ENCODE measurements at places on chromosomes 3 and 15. TPM values are rescaled to one million over a fixed set of nuclear protein-coding genes. Genes with fewer than 3 reads are reported as not detected.

Gene LRTM1
- total RNA-seq, result not detected

- H3K27me3 ChIP-seq, result no peaks in the 10 kb centered on the region
- no peaks in the 10 kb centered on the region for H3K4me1 ChIP-seq
- peak overlapping the region; percentile 88 for H3K27ac ChIP-seq
- peak; percentile 9 for DNase-seq
- no peaks in the 10 kb centered on the region for H3K36me3 ChIP-seq
- H3K4me3 ChIP-seq, result peak overlapping the region; percentile 59
These were observed 826 bp downstream of the CCDC66 start for GRCh38 chr3:56557831-56558170.

- H3K36me3 ChIP-seq, result no peaks in the 10 kb centered on the region
- peaks cover 18% of the 10 kb centered on the region for H3K27me3 ChIP-seq
- H3K27ac ChIP-seq, result no peak overlapping the region
- H3K4me3 ChIP-seq, result no peak overlapping the region
- DNase-seq, result no peak
- peaks cover 5% of the 10 kb centered on the region for H3K4me1 ChIP-seq
These were observed 2.8 kb downstream of the TAGLN3 start for GRCh38 chr3:112001526-112001925.

Gene SAMMSON
- total RNA-seq, result not detected

Gene SKIL
- 79.3 TPM for total RNA-seq

- H3K4me3 ChIP-seq, result no peak overlapping the region
- no peak overlapping the region for H3K27ac ChIP-seq
- DNase-seq, result no peak
- H3K27me3 ChIP-seq, result no peaks in the 10 kb centered on the region
These were observed 40.6 kb downstream of the SLC25A26 start for GRCh38 chr3:66261355-66261754.

GRCh38 chr3:152257563-152258035 is 11.1 kb upstream of the MBNL1 start:
- H3K27me3 ChIP-seq, result no peaks in the 10 kb centered on the region
- DNase-seq, result no peak
- no peaks in the 10 kb centered on the region for H3K36me3 ChIP-seq
- no peak overlapping the region for H3K4me3 ChIP-seq
- no peak overlapping the region for H3K27ac ChIP-seq
- H3K4me1 ChIP-seq, result peaks cover 17% of the 10 kb centered on the region

GRCh38 chr3:69541711-69542088 is 155.8 kb upstream of the FRMD4B start:
- peak overlapping the region; percentile 15 for H3K27ac ChIP-seq
- H3K27me3 ChIP-seq, result peaks cover 59% of the 10 kb centered on the region
- peak; percentile 10 for DNase-seq
- peaks cover 8% of the 10 kb centered on the region for H3K4me1 ChIP-seq
- H3K4me3 ChIP-seq, result peak overlapping the region; percentile 60
- no peaks in the 10 kb centered on the region for H3K36me3 ChIP-seq

- DNase-seq, result no peak
- peak overlapping the region; percentile 46 for H3K27ac ChIP-seq
- H3K27me3 ChIP-seq, result no peaks in the 10 kb centered on the region
- H3K4me1 ChIP-seq, result peaks cover 15% of the 10 kb centered on the region
- H3K4me3 ChIP-seq, result no peak overlapping the region
These were observed 29.9 kb downstream of the SLC41A3 start for GRCh38 chr3:126053949-126054569.

- DNase-seq, result peak; percentile 12
- peak overlapping the region; percentile 25 for H3K4me3 ChIP-seq
- no peaks in the 10 kb centered on the region for H3K4me1 ChIP-seq
- H3K27me3 ChIP-seq, result no peaks in the 10 kb centered on the region
- H3K36me3 ChIP-seq, result no peaks in the 10 kb centered on the region
These were observed 47.0 kb downstream of the ZBTB20 start for GRCh38 chr3:115099986-115100571.

- no peak for DNase-seq
- no peaks in the 10 kb centered on the region for H3K27me3 ChIP-seq
- no peak overlapping the region for H3K27ac ChIP-seq
- no peaks in the 10 kb centered on the region for H3K4me1 ChIP-seq
These were observed 77.5 kb upstream of the TNFAIP8L3 start for GRCh38 chr15:51172193-51172592.

Data from hepatocyte (in vitro differentiated cells).